ENCODE measurements at places on chromosomes 2 and 18.

- no peak for DNase-seq
Measured at GRCh38 chr2:211534632-211535031, 978.2 kb downstream of the CPS1 start.

DNA sequence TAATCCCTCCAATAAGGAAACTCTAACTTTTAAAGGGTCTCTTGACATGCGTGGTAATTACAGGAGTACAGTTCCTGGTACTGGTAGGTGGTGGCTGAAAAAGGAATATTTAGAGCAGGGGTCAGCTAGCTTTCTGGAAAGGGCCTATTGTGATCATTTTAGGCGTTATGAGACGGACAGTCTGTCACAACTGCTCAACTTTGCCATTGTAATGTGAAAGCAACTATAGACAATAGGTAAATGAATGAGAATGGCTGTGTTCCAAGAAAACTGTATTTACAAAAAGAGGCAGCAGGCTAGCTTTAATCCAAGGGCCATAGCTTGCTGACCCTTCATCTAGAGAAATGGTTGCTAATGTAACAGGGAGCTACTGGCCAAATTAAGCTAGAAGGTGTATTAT is 177.7 kb upstream of the LRRTM1 start:
- DNase-seq, result no peak

GRCh38 chr2:234496055-234496834 is 636 bp downstream of the ARL4C start:
- peak; percentile 50 for DNase-seq

- DNase-seq, result peak; percentile 45
Measured at GRCh38 chr2:70141212-70141901, 49.5 kb downstream of the C2orf42 start.

- DNase-seq, result no peak
Measured at GRCh38 chr2:151971301-151972051, 127.4 kb downstream of the CACNB4 start.

DNA sequence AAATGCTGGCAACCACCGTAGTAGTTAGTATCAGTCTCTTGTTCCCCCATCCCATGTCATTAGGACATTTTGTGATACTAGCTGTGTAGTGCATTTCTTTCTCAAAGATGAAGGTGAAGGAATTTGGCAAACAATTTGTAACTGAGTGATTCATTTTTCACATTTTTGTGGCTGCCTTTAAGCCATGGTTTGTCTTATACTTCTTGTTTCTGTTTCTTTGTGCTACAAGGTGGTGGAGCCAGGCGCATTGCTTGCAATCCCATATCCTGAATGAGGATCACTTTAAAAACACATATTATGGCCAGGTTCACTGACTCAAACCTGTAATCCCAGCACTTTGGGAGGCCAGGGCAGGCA is 40.6 kb downstream of the GPD2 start:
- DNase-seq, result peak; percentile 72

GRCh38 chr2:10279472-10279870 is 23.2 kb upstream of the HPCAL1 start:
- DNase-seq, result no peak

DNA sequence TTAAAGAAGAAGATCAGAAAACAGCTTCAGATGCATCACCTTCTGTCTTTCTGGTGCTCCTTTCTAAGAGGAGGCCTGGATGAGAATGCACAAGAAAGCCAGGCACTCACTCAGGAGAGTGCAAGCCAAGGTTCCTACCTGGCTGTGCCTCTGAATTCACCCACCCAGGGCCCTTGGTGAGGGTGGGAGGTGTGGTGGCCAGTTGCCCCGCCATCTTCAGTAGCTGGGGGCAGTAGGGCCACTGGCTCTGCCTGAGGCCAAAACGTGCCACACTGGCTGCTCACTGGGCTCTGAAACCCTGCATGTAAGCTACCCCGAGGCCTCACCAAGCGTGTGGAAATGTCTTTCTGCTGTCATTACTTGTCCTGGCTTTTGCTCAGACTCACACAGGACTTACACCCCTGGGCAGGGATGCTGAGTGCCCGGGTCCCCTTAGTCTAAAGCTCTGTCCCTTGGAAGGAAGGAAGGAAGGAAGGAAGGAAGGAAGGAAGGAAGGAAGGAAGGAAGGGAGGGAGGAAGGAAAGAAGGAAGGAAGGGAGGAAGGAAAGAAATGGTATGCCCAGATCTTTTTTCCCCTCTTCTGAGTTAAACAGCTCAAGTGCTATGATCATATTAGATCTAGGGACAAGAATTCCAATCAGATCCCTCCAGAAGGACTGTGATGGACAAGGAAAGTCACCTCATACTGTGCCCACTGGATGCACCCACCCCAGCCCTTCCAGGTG is 8.5 kb upstream of the LBH start:
- DNase-seq, result no peak

- no peak for DNase-seq
Measured at GRCh38 chr2:64086347-64087082, 57.7 kb downstream of the PELI1 start.

GRCh38 chr2:52289741-52290140 is 1257.8 kb upstream of the NRXN1 start:
- DNase-seq, result no peak

GRCh38 chr2:8115456-8115855 is 566.4 kb upstream of the ID2 start:
- DNase-seq, result no peak

DNA sequence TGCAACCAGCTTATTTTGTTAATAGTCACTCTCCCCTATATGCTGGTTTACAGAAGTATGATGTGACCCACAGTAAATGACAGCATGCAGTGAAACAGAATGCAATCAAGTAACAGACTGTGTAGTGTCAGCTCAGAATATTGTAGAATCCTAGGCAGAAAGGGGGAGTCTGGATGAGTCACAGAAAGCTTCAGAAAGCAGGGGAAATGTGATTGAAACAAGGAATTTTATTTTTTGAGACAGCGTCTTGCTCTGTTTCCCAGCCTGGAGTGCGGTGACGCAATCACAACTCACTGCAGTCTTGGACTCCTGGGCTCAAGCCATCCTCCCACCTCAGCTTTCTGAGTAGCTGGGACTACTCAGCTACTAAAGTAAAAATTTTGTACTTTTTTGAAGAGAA is 219.9 kb upstream of the FBXO11 start:
- DNase-seq, result peak; percentile 76

- no peak for DNase-seq
Measured at GRCh38 chr2:18301421-18302139, 258.9 kb downstream of the RDH14 start.

DNA sequence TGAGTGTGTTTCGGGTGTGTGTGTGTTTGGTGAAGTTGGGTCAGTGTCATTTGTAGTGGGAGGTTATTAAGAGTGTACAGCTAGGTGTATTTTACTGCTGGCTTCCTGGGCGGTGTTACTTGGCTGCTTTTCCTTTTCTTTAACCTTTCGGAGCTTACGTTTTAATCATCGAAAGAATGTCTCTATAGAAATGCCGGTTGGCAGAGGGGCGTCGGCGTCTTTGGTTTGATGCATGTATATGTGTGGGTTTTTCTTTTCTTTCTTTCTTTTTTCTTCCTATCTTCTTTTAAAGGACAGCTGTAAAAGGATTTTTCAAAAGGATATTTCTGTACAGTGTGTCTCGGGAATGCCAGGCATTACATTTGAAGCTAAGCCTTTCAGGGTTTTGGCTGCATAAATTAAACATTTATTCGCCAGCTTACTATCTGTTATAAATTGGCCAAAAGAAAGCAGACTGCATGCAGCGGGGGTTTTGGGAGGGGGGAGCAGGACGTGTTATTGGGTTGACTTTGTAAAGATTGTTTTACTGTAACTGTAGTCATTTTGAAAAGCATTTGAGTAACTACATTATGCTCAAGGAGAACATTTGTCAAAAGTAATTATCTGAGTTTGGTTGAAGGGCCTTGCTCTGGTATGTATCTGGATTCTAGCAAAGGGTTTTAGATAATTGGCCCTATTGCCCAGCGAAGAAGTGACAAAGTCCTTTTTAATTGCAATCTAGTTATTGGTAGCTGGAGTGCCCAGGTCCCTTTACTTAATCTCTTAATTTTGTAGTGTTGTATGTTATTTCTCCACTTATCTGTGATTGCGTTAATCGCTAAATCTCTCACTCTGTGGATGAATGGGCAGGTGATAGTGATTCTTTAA is 1.6 kb downstream of the ASXL3 start:
- no peak for DNase-seq

- no peak for DNase-seq
Measured at GRCh38 chr18:3424280-3424890, 25.6 kb upstream of the TGIF1 start.

DNA sequence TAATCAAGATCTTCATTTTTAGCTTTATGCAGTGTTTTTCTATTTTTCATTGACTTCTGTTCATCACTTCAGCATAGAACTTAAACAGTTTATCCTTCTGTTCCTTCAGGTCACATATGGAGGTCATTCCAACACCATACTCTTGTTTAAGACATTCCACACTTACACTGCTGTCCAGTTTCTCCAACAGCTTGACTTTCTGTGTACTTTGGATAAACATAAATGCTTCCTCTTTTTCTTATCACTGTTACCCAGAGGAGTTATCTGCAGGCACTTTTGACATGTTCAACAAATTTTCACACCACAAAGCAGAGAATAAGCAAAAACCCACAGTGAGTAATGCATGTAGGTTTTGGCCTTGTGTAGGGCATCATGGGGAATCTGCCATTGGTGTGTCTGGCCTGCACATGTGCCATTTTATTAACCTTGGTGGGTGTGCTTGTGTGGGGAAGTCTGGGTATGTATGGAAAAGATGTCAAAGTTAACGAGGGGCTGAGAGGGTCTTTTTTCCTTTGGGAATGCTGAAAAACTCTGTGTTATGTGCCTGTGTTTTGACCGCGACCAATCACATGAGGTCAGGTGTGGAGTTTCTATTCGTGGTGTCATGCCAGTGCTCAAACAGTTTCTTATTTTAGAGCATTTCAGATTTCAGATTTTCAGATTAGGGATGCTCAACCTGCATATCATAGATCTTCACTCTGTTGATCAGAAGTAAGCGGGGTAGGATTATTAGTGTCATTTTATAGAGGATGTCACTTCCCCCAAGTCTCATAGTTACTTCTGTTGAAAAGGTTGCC is 53.9 kb upstream of the ACVR1 start:
- DNase-seq, result no peak

GRCh38 chr2:46939626-46940359 is 24.2 kb upstream of the MCFD2 start:
- no peak for DNase-seq

DNA sequence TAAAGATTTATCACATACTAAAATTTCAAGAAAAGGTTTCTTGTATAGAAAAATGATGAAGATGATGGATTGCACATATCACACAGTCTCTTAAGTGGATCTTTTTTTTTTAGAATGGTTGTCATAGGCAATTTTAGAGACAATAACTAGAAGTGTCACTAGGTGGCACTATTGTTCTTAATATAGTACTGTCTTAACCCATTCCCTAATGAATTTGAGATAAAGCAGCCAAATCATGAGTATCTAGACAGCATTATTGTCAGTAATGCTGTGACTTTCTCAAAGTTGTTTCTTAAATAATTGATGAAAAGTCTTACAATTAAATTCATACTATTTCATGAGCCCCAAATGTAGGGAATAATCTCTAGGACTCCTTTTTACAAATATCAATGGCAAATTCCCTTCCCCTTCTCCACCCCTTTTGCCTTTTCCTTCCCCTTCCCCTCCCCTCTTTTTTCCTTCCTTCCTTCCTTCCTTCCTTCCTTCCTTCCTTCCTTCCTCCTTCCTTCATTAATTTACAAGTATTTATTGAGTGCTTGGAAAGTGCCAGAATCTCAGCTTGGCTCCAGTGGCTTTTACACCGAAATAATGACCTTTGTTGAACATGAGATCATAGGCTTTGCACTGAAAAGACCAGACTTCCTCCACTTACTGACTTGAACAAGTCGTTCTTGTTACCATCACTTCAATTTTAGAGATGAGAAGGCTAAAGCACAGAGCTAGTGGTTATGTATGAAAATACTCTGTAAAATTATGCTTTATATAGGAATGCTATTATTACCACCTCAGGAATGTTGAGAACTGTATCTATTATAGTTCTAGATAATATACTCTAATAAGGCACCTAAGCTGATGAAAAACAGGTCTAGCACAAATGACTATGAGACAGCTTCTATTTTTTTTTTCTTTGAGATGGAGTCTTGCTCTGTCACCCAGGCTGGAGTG is 19.8 kb downstream of the MYL12B start:
- peak; percentile 81 for DNase-seq

DNA sequence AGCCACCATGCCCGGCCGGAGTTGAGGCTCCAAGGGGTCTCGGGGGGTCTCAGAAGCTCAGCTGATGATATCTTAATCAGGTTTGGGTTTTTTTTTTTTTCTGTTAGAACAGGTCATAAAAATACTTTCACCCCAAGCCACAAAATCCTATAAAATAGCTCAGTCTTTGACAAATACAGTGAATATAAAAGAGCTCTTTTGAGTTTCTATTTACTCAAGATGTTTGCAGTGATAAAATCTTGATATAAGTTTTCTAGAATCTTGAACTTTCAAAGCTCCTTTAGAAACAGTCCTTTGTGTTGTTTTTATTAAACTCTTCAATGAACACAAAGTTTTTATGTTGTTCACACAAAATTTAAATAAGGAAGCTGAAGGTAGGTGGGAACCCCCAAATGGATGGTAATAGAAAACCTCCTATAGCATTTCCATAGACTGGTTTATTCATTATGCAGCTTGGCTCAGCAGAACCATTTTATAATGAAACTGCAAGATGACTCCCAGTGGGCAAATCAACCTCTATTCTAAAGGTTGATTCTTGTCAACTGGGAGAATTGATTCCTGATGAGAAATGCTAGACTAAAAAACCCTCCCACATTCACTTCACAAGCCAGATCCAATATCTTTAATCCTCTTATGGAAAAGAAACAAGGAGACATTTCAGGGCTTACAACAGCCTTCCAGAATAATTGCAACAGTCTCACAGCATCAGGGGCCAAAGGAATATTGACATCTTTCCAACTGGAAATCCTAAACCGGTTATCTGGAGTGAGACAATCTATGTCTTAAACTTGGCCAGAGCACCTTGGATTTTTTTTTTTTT is 13.6 kb upstream of the NARS1 start:
- no peak for DNase-seq

DNA sequence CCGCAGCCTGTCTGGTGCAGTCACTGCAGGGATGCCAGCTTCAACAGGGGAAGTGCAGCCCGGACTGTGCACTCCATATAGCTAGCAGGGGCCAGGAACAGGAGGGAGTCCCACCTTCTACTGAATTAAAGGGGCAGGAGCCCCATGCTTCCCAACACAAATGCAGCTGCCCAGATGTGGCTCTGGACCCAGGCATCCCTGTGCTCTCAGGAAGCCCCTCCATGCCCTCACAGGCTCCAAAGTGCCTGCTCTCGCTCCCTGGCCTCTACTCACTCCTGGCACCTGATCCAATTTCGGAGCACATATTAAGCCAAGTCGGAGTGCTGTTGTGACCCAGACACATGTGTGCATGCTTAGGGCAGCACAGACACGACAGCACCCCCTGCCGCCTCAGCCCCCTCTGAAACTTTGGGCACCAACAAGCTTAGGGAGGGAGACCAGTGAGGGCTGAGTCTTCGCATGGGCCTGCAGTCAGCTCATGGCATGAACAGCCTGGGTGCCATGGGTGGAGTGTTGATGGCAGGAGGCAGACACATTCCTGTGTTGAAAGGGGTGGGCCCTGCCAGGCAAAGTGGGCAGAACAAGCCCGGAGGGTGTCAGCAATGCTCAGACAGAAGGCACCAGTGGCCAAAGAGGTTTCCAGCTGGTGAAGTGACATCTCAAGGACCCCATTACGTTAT is 83.5 kb downstream of the ZNF804A start:
- no peak for DNase-seq

- DNase-seq, result no peak
Measured at GRCh38 chr2:176650104-176650837, 381.0 kb downstream of the MTX2 start.
